ENCODE measurements at places on chromosomes 1 and 21.
A peak's percentile ranks its signal among the peaks of the same experiment; 100 is the strongest.

- peak; percentile 36 for DNase-seq
These were observed 2.2 kb upstream of the TESK2 start for GRCh38 chr1:45493116-45493697.

- DNase-seq, result no peak
These were observed 127.8 kb downstream of the KCNJ6 start for GRCh38 chr21:37788503-37788902.

DNA sequence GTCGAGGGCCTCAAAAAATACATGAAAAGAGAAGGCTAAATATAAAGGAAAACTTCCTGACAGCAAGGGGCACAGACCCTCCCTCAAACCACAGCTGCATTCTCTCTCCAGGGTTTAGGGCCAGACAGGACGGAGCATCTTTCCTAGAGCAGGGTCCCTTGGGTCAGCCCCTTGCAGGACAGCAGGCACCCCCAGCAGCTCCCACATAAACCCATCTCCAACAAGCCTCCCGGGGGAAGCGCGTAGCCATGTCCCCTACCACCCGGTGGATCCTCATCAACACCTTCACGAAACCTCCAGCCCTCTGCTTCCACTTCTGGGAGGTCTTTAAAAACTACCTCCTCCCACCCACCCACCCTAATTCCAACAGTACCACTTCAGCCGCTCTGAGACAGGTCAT, 59.5 kb downstream of the CD46 start:
- DNase-seq, result no peak

DNA sequence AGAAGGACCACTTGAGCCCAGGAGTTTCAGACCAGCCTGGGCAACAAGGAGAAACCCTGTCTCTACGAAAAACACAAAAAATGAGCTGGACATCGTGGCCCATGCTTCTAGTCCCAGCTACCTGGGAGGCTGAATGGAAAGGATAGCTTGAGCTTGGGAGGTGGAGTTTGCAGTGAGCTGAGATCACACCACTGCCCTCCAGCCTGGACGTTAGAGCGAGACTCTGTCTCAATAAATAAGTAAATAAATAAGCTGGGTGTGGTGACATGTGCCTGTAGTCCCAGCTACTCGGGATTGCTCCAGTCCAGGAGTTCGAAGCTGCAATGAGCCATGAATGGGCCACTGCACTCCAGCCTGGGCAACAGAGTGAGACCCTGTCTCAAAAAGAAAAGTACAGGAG, 3.6 kb downstream of the AKR1A1 start:
- no peak for DNase-seq

DNA sequence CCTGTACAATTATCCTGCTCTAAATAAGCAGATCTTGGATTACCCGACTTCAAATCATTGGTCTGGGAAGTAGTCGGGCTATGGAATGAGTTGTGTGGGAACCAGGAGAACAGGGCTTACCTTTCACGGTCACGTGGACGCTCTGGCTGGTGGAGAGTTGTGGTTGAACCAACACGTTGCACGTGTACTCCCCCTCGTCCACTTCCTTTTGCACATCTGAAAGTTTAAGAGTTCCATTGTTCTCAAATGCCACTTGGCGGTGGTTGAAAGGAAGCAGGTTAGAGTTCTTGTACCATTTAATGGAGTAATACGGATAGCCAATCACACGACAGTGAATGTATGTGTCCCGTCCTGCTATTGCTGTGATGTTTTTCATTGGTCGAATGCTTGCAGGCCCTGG, 470.7 kb downstream of the PCP4 start:
- no peak for DNase-seq

GRCh38 chr1:77824079-77824478, 44.6 kb downstream of the MIGA1 start:
- no peak for DNase-seq

DNA sequence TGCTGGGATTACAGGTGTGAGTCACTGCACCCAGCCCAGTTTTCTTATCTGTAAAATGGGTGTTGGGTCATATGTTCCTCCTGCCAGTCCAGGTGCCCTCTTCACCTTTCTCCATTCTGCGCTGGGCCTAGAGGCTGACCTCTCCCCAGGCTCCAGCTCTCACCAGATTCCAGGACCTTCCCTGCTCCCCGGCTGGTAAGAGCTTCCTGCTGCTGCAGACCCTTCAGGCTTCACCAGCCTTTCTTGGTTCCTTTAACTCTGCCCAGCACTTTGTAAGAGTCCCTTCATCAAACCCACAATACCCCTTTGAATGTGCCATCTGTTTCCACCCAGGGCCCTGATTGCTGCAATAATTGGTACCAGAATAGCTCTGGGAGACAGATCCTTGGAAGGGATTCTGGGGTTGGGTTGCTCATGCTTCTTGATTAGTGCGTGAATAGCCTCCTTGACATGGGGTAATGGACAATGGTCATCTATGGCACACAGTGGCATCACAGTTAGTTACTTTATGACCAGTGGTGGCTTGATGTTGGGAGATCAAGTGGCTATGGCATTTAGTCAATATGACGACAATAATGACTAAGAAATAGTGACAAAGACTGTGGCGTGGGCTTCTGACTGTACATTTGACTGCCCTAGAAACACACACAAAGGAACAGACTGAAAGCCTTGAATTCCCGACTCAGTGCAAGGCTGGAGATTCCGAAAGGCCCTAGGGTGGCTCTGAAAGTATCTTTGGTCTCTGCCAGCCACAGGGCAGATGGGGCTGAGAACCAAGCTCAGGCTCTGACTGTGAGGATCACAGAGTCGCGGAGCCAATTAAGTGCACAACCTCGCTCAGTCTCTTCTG, 67.3 kb downstream of the SLC9A1 start:
- no peak for DNase-seq

- no peak for DNase-seq
These were observed 56.1 kb upstream of the SDC3 start for GRCh38 chr1:30964706-30965105.

DNA sequence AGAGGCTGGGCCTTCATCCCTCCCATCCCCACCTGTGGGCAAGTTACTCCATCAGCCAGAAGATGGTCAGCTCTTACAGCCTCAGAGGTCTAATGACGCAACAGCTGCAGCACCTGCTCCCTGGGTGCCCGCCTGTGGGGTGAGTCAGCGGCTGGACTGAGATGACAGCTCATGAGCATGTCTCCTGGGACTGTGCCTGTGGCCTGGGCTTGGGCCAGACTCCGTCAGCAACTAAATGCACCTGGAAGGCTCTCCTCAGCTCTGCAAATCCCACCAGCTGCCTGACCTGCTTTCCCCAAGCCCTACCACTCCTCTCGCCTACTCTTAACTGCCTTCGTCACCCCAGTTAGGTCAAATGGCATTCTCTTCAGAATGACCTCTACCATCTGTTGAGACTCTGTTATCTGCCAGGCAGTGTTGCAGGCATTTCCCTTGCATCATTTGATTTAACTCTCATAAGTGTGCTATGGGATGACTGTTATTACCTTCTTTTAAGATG, 47.7 kb downstream of the ETS2 start:
- no peak for DNase-seq

- peak; percentile 4 for DNase-seq
These were observed 503 bp upstream of the PIGM start for GRCh38 chr1:160032165-160032820.

- DNase-seq, result no peak
These were observed 8.6 kb downstream of the KCNC4 start for GRCh38 chr1:110218739-110219138.

DNA sequence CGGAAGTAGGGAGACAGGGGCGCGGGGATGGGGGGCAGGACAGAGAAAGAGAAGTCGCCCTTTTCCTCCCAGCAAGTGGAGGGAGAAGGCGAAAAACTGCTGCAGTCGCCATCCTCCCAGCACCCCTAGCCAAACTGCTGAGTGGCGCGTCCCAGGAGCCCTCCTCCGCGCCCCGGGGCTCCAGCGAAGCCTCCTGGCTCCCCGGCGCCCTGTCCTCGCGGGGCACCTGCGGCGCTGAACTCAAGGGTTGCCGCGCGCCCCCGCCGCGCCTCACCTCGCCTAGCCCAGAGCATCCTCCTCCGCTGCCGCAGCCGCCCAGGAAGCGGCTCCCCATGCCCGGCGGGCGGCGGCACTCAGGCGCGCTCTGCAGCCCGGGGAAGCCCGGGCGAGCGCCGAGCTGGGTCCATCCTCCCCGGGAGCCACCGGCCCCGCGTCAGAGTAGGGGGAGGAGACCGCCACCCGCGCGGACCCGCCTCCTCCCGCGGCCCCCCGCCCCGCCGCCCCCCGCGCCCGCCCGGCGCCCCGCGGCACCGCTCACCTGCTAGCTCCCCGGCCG, at the start of gene DAB1:
TSS of gene DAB1 (minus strand) at position 405 of the 556 bp plus-strand sequence. CDS start 133,030 bp downstream, outside the sequence.
- peak; percentile 20 for DNase-seq

DNA sequence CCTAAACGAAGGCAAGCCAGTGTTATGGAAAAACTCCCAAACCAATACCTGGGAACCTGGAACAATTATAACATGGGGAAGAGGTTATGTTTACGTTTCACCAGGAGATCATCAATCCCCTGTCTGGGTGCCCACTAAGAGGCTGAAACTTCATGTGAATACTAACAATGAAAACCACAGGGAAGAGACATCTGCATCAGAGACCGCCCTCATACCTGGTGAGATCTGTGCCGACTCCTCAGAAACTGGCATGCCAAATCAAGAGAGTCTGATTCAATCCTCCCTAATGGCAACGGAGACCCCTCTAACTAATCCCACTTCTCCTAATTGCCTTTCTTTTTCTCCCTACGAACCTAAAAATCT, 163.2 kb downstream of the IER5 start:
- no peak for DNase-seq

- DNase-seq, result no peak
These were observed 502.2 kb downstream of the PLPP3 start for GRCh38 chr1:56077206-56077605.

- DNase-seq, result peak; percentile 89
These were observed 12.7 kb downstream of the EFNA3 start for GRCh38 chr1:155091071-155092051.

- DNase-seq, result no peak
These were observed 28.3 kb downstream of the KIRREL1 start for GRCh38 chr1:158021721-158022120.

- DNase-seq, result no peak
These were observed 33.2 kb downstream of the KCTD3 start for GRCh38 chr1:215600258-215600792.

GRCh38 chr1:62335656-62336055, 16.4 kb upstream of the KANK4 start:
- DNase-seq, result no peak

- DNase-seq, result no peak
These were observed 4.9 kb downstream of the DNTTIP2 start for GRCh38 chr1:93874025-93874651.

DNA sequence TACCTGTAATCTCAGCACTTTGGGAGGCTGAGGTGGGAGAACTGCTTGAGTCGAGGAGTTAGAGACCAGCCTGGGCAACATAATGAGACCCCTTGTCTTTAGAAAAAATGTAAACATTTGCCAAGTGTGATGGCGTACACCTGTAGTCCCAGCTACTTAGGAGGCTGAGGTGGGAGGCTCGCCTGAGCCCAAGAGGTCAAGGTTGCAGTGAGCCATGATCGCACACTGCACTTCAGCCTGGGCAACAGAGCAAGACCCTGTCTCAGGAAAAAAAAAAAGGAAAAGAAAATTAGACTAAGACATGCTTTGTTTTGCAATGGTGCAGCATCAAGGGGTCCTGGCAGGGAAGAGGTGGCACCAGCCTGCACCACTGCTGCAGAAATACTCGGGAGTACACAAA, 16.8 kb upstream of the GPR157 start:
- no peak for DNase-seq

GRCh38 chr1:229027622-229028182, 243.2 kb upstream of the RAB4A start:
- DNase-seq, result peak; percentile 43

DNA sequence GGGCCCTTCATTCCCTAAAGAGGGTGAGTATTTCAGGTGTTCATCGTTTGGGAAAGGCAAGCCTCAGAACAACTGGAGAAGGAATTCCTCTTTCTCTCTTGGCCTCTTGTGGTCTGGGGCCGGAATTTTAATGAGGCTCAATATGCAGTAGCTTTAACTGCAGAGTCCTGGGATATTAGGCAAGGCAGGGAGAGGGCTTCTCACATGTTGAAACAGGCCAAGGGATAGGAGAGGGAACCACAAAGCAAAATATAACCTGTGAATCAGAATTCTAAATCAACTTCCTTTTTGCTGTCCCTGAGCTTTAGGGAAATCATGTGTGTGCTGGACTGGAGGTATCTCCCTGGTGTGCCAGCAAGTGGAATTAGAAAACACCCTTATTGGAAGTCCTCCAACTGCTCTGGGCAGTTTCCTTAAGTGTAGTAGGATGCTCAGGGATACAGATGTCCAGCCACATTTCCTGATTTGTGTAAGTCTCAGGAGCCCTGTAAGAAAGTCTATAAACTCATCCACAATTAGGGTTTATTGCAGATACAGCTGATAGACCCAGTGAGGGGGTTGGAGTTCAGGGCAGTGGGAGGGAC, 215.8 kb upstream of the ZRANB2 start:
- no peak for DNase-seq

DNA sequence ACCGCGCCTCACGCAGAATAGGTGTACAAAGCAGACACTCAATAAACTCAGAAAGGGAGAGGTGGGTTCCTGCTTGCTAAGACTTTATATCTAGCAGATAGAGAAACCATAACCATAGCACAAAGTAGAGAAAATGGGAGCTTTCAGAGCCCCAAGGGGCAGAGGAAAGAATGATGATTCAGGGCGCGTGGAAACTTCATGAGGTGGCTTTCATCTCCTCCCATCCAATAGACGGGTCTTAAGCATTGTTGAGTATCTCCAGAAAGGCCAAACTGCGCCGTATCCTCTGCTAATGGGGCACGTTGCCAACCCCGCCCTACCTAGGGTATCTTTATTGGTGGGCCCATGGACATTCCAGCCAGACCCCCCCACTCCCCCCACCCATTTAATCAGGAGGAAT, 778 bp upstream of the MIXL1 start:
- DNase-seq, result peak; percentile 14

- no peak for DNase-seq
These were observed 12.1 kb upstream of the PROK1 start for GRCh38 chr1:110438893-110439292.

DNA sequence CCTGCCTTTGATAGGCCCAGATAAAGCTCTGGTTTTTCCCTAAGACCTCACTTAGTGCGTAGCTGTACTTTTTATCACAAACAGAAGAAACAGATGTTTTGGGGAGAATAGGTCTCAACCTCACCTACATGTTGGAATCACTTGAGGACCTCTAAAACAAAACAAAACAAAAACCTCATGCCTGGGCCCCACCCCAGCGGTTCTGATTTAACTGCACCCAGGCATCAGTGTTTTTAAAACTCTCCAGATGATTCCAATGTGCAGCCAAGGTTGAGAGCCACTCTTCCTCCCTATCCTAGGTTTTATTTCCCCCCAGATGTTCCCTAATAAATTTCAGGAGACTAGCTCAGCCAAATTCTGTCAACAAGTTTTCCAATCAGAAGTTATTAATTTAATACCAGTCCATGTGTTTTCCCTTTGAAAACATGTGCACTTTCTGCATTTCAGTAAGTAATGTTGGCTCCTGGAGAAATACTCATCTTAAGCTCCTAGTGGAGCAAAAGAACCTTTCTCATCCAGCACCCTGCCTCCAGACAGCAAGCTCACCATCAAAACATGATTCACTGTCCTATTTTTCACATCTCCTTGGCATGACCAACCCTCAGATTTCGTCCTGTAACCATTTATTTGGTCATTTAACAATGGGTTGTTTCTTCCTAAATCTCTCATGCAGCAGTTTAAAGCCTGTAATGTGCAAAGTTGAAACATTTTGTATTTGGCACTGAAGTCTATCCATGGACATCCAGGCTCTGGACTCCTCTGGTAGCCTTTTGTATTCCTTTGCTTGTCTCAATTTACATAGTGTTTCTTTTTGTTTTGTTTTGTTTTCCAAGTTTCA, 27.5 kb downstream of the LRRC8C start:
- DNase-seq, result no peak

Data from stimulated activated CD4-positive, alpha-beta T cell treated with anti-CD3 and anti-CD28 coated beads, Interleukin-2, amount 100 ng/mL, for 24 hours (primary cell).